ENCODE measurements at places on chromosomes 5 and 9.

DNA sequence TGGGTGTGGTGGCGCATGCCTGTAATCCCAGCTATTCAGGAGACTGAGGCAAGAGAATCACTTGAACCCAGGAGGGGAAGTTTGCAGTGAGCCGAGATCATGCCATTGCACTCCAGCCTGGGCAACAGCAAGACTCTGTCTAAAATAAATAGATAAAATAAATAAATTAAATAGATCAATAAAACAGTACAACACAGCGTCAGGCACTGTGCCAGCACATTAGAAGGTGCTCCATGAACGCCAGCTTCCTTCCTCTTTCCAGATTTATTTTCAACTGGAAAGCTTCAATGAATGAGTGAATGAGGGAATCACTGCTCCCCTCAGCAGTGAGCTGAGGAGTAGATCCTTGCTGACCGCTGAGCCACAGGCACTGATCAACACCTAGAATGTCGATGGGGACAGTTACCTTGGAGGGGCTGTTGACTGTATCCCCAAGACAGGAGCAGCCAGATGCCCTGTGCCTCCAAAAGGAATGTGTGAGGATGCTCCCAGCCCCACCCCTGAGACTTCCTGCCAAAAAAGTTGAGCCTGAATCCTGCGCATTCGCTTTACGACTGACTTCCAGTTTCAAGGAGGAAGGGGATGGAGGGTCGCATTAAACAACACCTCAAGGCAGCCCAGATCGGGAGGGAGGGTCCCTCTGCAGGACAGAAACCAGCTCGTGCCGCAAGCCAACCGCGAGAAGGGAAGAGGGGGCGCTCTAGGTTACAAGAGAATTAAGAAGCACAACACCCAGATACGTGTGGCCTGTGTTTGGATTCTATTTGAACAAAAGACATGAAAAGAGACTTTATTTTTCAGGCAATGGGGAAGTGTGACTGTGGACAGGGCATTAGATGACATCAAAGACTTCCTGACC is 54.0 kb upstream of the CNOT6 start:
- DNase-seq: no peak

GRCh38 chr9:94692601-94693000 is 33.9 kb upstream of the AOPEP start:
- DNase-seq: no peak

DNA sequence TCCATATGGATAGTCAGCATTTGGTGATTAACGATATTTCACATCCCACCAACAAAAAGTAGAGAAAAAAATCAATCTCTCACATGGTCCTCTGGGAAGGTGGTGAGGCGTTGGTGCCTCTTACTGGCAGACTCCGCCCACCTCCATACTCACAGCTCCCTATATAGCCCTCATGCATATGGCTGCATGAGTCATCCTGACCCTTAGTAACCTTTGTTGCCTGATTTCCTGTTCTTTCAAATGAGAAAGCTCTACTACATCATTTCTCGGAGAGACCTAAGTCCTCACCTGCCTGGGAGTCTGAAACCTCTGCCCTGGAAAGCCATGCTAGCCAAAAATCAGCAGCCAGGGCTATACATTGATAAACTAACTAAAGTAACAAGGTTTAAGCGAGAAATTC is 33.3 kb upstream of the ABCA1 start:
- DNase-seq: no peak

GRCh38 chr9:98356326-98356725 is 100.9 kb upstream of the TBC1D2 start:
- no peak for DNase-seq

- DNase-seq: no peak
These were observed 73.0 kb upstream of the SPOCK1 start for GRCh38 chr5:137572042-137572695.

DNA sequence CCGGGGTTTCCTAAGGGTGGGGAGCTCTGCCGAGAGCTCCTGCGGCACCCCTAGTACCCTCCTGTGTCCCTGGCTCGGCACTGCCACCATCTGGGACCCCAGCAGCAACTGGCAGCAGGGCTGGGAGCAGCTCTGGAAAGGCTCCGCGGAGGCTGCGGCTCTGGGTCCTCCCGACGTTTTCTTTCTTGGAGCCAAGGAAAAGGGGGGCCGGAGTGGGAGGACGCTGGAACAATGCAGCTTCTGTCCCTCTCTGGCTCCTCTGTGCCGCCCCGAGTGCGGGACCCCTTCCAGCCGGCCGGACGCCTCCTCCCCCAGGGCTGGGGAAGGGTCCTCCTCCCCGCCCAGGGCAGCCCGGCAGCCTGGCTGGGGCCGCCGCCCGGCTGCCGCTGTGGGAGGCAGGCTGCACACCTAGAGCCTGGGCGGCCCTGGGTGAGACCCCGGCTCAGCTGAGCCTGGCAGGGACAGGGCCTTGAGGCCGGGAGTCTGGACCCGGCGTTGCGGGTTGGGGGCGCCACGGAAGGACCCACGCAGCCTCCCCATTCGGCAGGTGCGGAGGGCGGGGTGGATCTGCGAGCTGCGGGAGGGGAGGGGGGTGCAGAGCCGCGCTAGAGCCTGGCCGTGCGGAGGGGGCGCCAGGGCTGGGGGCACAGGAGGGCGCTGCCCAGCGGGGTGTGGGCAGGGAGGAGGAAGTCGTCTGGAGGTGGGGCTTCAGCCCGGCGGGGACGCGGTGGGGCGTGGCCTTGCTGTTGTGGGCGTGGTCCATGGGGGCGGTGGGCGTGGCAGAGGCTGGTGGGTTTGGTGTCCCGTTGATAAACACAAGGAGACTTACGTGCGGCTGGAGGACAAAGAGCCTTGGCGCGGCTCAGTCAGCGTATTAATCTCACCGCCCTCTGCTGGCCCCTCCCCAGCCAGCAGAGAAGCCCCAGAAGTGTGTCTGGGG is 15.1 kb downstream of the GPSM1 start:
- DNase-seq: peak; percentile 41

GRCh38 chr5:110625376-110625999 is 101.0 kb downstream of the TMEM232 start:
- no peak for DNase-seq

DNA sequence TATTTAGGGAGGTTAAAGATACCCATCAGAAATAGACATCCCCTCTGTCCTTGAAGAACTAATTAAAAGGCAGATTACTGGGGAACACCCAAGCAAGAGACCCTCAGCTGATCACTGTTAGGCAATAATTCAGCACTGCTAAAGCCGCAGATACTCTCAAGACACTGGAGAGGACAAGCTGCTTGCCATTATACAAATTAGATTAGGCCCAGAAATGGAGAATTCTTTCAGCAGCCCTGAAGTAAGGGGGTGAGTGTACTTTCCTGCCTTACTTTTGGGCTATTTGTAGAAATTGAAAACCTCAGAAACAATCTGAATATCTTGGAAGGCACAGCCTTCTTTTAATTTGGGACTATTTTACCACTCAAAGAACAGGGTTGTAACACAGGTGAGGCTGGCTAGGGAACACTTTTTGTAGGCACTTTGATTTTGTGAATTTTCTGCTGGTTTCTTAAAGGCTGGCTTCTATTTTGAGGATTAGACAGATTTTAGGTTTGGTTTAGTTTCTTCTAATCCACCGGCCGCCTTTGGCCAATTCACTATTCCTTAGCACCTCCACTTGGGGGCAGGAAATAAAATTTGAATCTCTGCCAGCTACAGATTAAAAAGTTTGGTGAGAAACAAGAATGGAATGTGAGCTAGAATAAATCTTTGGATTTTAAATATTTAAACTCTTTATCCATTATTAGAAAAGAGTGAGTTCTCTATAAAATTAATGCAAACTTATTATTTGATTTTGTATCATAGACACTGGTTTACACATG is 106.0 kb downstream of the SMARCA2 start:
- DNase-seq: no peak

DNA sequence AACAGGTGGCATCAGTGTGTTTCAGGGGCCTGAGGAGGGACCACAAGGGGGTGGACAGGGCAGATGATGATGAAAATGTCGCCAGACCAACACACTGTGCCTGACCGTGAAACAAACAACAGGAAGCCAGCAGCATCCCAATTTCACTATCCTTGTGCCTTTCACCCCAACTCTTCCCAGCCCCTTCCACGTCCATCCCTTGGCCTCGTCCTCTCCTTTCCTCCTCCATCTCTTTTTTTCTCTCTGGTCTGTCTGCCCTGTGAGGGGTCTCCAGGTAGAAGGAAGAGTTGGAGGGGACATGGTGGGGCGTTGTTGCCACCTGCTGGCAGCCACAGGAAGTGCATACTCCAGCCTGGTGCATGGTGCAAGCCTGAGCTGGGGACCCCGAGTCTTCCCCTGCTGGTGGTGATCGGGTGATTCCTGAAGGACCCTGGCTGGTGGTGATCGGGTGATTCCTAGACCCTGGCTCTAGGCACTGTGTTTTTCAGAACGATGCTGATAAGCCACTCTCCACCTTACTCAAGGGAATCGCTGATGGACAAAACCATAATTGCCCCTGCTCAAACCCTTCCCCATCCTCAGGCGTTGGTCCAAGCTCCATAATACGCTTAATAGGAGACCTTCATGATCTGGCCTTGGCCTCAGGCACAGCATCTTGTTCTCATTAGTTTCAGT is 21.7 kb upstream of the NSD1 start:
- peak; percentile 31 for DNase-seq

DNA sequence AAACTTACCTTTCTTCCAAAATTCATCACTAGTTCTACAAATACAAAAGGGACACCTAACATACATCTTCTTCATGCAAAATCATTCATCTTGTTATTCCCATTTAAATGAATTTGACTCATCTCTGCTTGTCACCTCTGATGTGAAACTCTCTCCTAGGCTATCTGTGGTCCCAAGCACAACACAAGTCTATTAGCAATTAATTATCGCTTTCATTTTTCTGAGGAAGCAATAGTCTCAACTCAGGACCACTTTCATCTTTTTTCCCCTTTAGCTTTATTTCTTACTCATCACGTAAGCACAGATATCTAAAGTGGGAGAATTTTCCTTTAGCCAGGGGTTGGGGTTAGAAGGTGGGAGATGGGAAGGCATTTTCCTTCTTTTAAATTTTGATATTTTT is 131.9 kb downstream of the ST8SIA4 start:
- DNase-seq: no peak

DNA sequence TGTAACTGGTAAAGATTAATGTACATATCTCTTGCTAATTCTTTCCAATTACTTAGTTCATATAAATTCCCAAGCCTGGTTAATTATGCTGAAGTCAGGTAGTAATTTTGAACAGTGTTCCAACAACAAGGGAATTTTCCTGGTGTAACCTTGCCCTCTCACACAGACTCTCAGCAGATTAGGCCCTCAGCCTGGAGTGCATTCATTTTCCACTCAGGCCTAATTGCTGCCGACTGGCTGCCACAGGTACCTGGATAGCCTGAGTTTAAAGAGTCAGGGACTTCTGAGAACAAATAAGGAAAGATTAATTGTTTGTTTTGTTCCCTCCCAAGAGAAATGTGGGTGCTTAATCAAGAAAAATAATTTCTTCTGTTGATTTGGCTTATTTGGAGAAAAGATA is 71.4 kb downstream of the PPIC start:
- no peak for DNase-seq

- DNase-seq: no peak
These were observed 63.9 kb downstream of the PRRT1B start for GRCh38 chr9:131609099-131609830.

- DNase-seq: no peak
These were observed 57.8 kb downstream of the ERGIC1 start for GRCh38 chr5:172891716-172892421.

- DNase-seq: no peak
These were observed 85.9 kb upstream of the LIFR start for GRCh38 chr5:38642189-38642911.

GRCh38 chr9:120773256-120773655 is 20.0 kb downstream of the FBXW2 start:
- DNase-seq: no peak

GRCh38 chr9:75471549-75472114 is 383.3 kb downstream of the OSTF1 start:
- DNase-seq: no peak

GRCh38 chr9:120683150-120683549 is 31.1 kb downstream of the MEGF9 start:
- no peak for DNase-seq

- DNase-seq: no peak
These were observed 76.2 kb upstream of the COL5A1 start for GRCh38 chr9:134565316-134565915.

DNA sequence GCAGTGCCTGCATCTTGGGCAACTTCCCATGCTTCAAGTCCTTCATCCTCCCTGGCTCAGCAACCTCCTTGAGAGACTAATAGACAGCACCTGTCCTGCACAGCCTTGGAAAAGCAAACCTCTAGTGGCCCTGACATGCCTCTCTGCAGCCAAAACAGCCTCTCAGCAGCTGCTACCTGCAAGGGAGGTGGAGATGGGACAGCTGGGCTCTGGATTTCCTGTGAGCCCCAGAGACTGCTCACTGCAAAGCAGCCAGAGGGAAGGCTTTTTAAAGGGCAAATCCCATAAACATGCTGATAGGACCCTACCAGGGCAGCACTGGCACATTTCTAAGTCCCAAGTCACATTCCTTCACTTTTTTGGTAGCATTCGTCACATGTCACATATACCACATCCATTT is 31.5 kb upstream of the MYORG start:
- DNase-seq: no peak

DNA sequence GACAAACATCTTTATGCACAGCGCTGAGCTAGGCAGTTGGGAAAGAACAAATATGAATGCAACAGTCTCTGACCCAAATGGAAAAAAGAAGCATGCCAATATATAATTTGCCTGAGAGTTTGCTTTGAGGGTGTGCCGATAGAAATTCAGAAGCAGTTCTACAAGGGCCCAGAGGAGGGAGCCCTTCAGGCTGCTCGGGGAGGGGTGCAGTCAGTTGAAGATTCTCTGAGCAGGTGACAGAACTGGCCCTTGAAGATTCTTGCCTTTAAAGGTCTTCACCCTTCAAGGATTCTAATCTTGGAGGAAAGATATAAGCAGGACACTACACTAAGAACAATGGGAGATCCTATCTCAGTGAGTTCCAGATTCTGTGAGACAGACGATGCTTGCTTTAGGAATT is 3.7 kb upstream of the PAPPA start:
- no peak for DNase-seq

DNA sequence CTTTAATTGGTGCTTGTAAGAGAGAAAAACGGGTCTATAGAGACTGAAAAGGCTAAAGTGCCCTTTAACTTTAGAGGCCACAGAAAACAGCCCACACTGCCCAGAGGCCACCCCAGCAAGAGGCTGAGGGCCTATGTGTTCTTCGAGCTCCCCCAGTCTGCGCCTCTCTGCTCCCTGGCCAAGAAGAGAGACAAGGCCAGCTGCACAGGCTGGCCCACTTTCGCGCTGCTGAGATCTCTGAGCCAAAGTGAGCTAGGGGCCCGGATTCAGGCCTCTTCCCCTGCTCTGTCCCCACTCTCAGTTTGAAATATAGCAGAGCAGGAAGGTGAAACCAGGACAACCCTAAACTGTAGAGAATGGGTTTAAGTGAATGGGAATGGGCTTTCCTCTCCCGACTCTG is 132.0 kb upstream of the TRIM32 start:
- DNase-seq: no peak

GRCh38 chr5:148794275-148794674 is 32.1 kb upstream of the ADRB2 start:
- no peak for DNase-seq

- DNase-seq: no peak
These were observed 8.0 kb downstream of the STC2 start for GRCh38 chr5:173320259-173320658.

- no peak for DNase-seq
These were observed 108.5 kb downstream of the C9orf152 start for GRCh38 chr9:110099236-110100095.

GRCh38 chr5:37272511-37272910 is 23.3 kb upstream of the CPLANE1 start:
- DNase-seq: no peak

All from stimulated activated CD8-positive, alpha-beta memory T cell treated with anti-CD3 and anti-CD28 coated beads, Interleukin-4, amount 100 ng/mL, for 4 hours (primary cell).